ENCODE measurements at places on chromosomes 7 and 10. TPM values are rescaled to one million over a fixed set of nuclear protein-coding genes. Genes with fewer than 3 reads are reported as not detected.

The HGF gene
- total RNA-seq, result not detected

The ZP3 gene
- 10.2 TPM for total RNA-seq

The GDF10 gene
- not detected for total RNA-seq

The UBN2 gene
- 11.9 TPM for total RNA-seq

The LIPM gene
- not detected for total RNA-seq

The CAMK2B gene
- 0.33 TPM for total RNA-seq

The PLEKHS1 gene
- 0.17 TPM for total RNA-seq
